ENCODE measurements at places on chromosomes 5 and 9. TPM values are rescaled to one million over a fixed set of nuclear protein-coding genes. Genes with fewer than 3 reads are reported as not detected.

Gene CARD6
- total RNA-seq = 2.0 TPM

GRCh38 chr9:94938384-94938783 is 211.9 kb downstream of the AOPEP start:
- no peak for DNase-seq

Gene CNTFR
- total RNA-seq = 2.8 TPM

- no peak for DNase-seq
Measured at GRCh38 chr5:83562071-83562606, 90.6 kb downstream of the VCAN start.

Gene TTLL11
- 8.0 TPM for total RNA-seq

DNA sequence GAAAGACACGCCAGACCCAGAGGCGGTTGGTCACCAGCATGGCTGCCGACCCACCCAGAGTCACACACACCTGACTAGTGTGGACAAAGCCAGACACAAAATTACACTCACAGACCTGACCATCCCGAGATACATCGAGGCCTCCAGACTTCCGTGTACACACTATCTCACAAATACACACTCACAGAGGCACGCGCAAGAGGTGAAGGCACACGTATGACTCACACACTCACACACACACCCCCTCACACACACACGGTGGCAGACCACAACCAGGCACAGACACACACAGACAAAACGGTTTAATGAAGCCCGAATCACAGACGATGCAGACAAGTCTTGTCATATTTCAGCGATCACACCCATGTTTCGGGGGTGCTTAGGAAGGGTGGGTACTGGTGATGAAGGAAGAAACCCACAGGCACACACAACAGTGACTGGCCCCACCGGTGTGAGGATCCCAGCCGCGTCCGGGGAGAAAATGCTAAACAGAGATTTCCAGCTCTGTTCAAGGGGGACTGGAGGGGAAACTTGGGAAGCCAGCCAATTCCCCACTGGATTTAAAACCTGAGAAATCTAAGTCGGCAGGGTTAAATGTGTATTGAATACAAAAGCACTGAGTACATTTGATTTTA is 51.3 kb downstream of the CRB2 start:
- no peak for DNase-seq

Measured in stomach (tissue), 19 donors.